ENCODE measurements at places on chromosomes 13 and 19.

GRCh38 chr19:2080336-2080988 is 15.7 kb downstream of the MOB3A start:
- H3K4me3 ChIP-seq = peak overlapping the region; percentile 97
- no peaks in the 10 kb centered on the region for H3K4me1 ChIP-seq
- no peak for ATAC-seq
- peak overlapping the region; percentile 83 for H3K27ac ChIP-seq
- H3K27me3 ChIP-seq = no peaks in the 10 kb centered on the region

DNA sequence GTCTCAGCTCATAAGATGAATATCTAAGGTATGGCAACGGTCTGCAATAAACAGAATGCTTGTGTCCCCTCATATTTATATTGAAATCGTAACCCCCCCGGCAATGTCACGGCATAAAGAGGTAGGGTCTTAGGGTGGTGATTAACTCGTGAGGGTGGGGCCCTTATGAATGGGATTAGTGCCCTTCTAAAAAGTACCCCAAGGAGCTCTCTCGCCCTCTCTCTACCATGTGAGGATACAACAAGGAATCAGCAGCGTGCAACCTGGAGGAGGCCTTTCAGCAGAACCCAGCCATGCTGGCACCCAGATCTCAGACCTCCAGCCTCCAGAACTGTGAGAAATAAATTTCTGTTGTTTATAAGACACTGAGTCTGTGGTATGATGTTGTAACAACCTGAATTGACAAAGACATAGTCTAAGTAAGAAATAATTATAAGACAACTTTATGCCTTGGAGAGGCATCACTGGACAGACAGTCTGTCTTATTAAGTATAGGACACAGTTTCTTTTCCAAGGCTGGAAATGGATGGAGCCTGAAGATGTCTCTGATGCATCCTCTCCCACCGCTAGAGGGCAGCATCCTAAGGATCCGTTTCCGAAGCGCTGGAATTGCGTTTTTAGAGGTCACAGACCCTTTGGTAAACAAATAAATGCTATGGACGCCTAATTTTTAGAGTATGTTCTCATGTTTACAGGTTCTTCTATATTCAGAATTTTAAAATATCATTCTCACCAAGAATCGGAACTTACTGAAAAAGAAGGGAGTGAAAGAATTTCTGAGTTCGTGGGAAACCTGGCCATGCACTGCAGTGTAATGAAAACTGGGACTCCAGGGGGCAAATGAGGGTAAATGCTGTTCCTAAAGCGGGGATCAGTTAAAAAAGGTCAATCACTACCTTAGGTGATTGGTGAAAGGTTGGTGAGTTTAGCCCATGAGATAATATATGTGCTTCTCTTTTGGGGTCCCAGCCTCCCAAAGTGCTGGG is 13.3 kb upstream of the LEUTX start:
- H3K27ac ChIP-seq = no peak overlapping the region
- no peaks in the 10 kb centered on the region for H3K36me3 ChIP-seq
- no peak for ATAC-seq
- no peaks in the 10 kb centered on the region for H3K4me1 ChIP-seq

DNA sequence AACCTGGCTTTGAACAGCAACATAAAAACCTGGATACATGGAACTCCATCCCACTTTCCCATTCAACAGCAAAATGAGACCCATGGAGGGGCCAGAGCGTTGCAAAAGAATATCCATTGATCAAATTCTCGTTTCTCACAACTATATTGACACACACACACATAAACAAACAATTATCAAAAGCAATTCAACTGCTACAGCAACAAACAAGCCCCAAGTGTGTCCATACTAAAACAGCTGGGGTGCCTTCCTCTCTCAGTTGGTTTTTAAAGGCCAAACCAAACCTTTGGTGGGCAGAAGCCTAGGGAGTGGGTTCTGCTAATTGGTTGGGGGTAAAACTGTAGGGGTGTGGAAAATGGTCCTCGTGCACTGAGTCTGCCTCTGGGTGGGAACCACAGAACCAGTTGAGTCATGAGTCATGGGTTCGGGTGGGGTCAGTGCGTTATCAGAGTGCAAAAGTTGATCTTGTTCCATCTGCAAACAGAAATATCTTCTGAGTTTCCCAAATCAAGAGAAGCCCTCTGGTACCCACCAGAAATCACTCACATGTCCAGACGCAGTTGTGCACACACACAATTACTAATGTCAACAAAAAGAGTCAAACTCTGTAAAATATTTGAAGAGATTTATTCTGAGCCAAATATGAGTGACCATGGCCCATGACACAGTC is 18.5 kb downstream of the GPR42 start:
- no peak overlapping the region for H3K4me3 ChIP-seq
- H3K36me3 ChIP-seq = no peaks in the 10 kb centered on the region
- no peak for ATAC-seq
- H3K27me3 ChIP-seq = peaks cover 3% of the 10 kb centered on the region
- no peaks in the 10 kb centered on the region for H3K4me1 ChIP-seq

DNA sequence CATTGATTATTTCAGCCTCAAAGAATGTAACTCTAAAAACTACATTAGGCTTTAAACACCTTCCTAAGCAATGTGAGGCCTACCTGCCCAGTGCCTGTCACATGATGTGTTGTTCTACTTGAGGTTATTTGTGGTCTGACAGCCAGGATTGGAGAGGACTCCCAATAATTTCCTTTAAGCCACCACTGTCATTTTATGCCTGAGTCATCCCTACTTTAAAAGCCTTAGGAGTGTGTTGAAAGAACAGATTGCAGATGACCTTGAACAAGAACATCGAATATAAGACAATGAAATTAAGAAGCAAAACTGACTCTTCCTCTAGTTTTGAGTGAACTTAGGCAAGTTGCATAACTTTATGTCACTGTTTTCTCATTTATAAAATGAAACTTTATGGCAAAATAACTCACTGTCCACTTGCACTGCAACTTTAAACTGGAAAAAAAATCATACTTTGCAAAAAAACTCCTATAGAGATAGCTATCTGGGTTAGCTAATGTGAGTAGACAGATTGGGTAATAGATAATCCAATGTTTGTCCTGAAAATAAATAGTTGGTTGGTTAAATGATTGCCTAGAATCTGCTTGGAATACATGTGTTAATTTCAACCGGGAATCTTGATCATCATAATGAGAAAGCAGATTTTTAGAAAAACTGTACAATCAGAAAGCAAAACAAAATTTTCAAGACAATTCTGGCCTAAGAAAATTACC is 361.2 kb downstream of the SUCLA2 start:
- peaks cover 8% of the 10 kb centered on the region for H3K27me3 ChIP-seq
- H3K4me1 ChIP-seq = no peaks in the 10 kb centered on the region

DNA sequence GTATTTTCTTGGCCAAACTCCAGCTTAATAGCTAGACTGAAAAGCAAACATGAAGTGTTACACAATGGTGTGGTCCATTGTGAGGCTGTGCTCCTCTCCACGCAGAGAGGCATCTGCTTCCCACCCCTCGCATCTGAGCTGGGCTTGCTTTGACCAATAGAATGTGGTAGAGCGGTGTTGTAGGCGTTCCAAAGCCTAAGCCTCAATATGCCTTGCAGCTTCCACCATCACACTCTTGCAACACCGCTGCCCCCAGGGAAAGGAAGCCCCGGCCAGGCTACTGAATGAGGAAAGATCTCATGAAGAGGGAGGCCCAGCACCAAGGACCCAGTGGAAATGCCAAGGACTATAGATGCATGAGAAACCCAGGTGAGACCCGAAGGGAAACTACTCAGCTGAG is 9.4 kb downstream of the FLT1 start:
- H3K36me3 ChIP-seq = no peaks in the 10 kb centered on the region
- H3K4me3 ChIP-seq = no peak overlapping the region
- H3K4me1 ChIP-seq = peaks cover 5% of the 10 kb centered on the region
- peaks cover 29% of the 10 kb centered on the region for H3K27me3 ChIP-seq

- H3K4me3 ChIP-seq = no peak overlapping the region
- H3K4me1 ChIP-seq = peaks cover 7% of the 10 kb centered on the region
- ATAC-seq = peak; percentile 31
- H3K27me3 ChIP-seq = no peaks in the 10 kb centered on the region
- H3K36me3 ChIP-seq = no peaks in the 10 kb centered on the region
These were observed 157.6 kb downstream of the FOXO1 start for GRCh38 chr13:40508767-40509342.

DNA sequence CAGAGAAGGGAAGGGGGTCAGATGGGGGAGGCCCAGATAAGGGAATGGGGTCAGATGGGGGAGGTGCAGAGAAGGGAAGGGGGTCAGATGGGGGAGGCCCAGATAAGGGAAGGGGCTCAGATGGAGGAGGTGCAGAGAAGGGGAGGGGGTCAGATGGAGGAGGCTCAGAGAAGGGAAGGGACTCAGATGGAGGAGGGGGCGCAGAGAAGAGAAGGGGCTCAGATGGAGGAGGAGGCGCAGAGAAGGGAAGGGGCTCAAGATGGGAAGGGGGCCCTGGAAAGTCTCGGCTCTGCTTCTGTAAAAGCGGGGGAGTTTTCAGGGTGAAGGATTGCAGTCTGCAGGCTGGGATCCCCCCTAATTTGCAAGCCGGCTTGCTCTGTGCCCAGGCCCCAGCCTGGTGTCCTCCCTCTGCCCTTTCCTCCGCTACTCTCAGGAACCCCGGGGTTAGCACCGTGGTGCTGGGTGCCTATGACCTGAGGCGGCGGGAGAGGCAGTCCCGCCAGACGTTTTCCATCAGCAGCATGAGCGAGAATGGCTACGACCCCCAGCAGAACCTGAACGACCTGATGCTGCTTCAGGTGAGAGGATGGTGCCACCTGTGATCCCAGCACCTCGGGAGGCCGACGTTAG is 1.6 kb downstream of the AZU1 start:
- H3K27me3 ChIP-seq = no peaks in the 10 kb centered on the region
- H3K4me3 ChIP-seq = no peak overlapping the region
- H3K36me3 ChIP-seq = no peaks in the 10 kb centered on the region
- H3K4me1 ChIP-seq = no peaks in the 10 kb centered on the region
- H3K27ac ChIP-seq = no peak overlapping the region

DNA sequence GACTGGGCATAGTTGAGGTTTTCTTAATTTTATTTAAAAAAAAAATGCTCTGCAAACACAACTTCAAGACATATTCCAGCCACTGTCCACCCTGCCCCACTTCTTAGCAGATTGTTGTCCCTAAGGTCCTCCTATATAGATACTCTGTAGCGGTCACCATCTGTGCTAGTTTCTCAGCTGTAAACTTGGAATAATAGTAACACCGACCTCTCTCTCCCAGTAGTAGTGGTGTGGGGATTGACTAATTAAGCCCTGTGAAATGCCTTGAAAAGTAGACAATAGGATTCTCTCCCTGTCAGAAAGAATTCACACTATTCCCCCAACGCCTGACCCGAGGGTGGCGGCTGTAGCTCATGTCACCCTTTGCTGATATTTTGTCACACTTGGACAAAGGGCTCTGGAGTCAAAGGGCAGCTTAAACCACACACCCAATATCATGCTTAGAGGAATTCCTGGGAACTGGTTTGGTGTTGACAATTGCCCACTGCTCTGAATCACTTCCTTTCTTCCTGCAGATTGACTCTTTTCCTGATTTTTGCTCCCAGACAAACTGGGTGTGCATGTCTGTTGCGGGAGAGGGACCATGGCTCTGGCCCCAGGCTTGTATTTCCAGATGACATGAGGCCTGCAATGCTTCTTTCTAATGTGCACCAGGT is 9.2 kb upstream of the SERP2 start:
- H3K4me3 ChIP-seq = no peak overlapping the region
- H3K27ac ChIP-seq = no peak overlapping the region
- no peak for ATAC-seq
- H3K36me3 ChIP-seq = no peaks in the 10 kb centered on the region
- peaks cover 23% of the 10 kb centered on the region for H3K27me3 ChIP-seq

DNA sequence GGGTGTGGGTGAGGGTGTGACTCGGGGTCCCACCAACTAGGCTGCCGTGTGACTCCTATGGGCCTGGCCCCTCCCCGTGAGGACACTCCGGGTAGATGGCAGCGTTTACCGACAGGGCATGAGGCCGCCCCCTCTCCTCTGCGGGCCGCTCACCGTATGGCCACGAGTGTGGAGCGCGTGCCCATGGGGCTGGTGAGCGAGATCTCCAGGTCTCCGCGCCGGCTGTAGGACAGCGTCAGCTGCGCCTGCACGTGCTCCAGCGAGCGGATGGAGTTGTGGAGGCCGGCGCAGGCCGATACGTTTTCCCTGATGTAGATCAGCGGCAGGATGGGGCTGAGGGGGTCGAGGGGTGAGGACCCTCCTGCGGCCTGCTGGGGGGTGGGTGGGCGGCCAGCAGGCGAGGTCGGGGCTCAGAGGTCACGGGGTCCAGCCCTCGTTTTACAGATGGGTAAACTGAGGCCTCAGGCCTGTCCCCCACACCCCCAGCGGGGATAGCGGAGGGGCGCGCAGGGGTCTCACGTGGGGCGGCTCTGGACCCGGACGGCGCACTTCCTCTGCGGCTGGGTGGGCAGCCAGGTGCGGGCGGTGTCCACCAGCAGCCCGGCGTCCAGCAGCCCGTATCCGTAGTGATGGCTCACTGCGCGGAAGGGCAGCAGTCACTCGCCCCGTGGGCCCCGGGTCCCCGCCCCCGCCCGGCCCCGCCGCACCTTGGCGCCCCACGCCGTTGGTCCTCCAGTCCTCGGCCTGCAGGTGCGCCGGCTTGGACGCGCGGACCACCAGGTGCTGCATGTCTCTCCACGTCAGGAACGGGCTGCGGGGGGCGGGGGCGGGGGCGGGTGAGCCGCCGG is 4.3 kb upstream of the C19orf25 start:
- H3K36me3 ChIP-seq = peaks cover 7% of the 10 kb centered on the region
- ATAC-seq = no peak
- no peaks in the 10 kb centered on the region for H3K4me1 ChIP-seq
- no peaks in the 10 kb centered on the region for H3K27me3 ChIP-seq
- H3K4me3 ChIP-seq = no peak overlapping the region

GRCh38 chr13:61944329-61944929 is 528.8 kb upstream of the PCDH20 start:
- H3K36me3 ChIP-seq = no peaks in the 10 kb centered on the region
- H3K27ac ChIP-seq = no peak overlapping the region
- ATAC-seq = no peak
- H3K4me1 ChIP-seq = no peaks in the 10 kb centered on the region
- H3K27me3 ChIP-seq = no peaks in the 10 kb centered on the region
- H3K4me3 ChIP-seq = no peak overlapping the region

DNA sequence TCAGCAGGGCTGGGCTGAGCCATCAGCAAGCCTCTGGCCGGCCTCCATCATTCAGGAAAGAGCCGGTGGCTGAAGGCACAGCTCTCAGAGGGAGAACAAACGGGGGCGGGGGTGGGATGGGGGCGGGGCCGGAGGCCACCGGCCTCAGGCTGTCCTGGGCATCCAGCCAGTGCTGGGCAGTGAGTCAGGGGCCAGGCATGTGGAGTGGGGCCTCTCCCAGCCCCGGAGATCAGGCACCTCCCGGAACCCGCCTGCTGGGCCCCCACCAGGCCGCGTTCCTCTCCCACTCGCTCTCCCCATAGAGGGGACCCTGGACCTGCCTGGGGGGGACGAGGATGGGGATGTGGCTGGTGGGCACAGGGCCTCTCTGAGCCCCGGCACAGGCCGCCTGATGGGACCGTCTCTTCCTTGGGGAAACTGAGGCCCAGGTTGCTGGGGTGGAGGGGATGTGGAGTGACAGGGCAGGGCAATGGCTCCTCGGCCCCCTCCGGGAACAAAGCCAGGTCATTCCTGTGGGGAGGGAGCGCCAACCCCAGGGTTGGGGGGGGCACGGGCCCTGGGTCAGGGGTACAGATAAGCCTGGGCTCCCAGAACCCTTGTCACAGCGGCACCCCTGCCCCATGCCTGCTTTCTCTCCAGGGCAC is 12.9 kb downstream of the SPC24 start:
- no peak for ATAC-seq
- H3K27ac ChIP-seq = no peak overlapping the region
- H3K4me1 ChIP-seq = peaks cover 3% of the 10 kb centered on the region
